ENCODE measurements at places on chromosomes 16 and 17.

- DNase-seq, result no peak
These were observed 6.7 kb upstream of the GOSR2 start for GRCh38 chr17:46916211-46916610.

DNA sequence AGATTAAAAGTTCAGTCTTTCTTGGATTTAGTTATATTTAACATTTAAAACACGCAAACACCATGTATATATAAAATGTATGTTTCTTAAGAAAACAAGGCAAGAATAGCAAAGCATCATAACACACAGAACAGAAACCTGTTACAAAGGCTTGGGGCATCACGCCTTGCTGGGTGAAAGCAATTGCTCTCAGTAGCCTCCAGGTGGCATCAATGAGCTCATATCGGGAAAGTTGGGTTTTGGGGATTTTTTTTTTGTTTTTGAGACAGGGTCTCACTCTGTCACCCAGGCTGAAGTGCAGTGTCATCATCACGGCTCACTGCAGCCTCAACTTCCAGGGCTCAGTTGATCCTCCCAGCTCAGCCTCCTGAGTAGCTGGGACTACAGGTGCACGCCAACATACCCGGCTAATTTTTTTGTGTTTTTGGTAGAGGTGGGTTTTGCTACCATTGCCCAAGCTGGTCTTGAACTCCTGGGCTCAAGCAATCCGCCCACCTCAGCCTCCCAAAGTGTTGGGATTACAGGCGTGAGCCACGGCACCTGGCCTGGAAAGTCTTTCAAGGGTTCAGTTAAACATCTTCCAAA lies 56.9 kb downstream of the CYB5D2 start:
- DNase-seq, result peak; percentile 22

- DNase-seq, result peak; percentile 66
These were observed 7.3 kb upstream of the SLX4 start for GRCh38 chr16:3618769-3619141.

DNA sequence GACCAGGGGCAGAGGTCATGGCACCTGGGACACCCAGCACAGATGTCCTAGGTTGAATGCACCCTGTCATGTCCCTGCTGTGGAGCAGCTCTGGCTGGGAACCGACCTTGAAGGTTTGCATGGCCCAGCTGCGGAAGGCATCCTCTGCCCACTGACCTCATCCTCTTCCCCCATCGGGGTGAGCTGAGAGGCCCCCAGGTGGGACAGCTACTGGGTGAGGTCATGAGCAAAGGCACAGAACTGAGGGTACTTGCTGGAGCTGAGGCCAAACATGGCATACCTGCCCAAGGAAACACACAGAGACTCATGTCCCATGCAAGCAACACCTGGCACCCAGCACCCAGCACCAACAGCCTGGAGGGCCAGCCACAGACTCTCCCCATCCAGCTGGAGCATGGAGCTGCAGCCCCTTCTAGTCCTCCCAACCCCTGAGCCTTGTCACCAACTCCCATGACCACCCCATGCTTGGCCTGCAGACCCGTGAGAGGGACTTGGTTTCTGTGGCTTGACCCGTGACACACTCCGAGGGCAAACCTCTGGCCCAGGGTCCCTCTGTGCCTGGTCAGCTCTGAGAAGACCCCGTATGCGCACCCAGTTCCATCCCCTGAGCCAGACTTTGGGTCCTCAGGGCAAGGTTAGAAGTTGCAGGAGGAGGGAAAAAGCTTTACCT lies 33.1 kb downstream of the LGALS9 start:
- no peak for DNase-seq

- no peak for DNase-seq
These were observed 1.4 kb downstream of the JMJD8 start for GRCh38 chr16:682493-683395.

DNA sequence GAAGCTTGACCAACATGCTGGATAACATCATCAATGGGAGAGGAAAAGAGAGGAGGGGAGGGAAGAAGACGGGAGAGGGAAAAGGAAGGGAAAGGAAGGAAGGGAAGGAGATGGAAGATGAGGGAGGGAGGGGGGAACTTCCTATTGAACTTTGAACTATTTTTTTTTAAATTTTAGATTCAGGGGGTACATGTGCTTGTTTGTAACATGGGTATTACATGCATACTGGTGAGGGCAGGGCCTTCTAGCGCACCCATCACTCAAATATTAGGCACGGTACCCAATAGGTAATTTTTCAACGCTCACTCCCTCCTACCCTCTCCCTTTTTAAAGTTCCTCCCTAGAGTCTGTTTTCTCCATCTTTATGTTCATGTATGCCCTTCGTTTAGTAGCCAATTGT lies 383.2 kb upstream of the XYLT1 start:
- DNase-seq, result no peak

DNA sequence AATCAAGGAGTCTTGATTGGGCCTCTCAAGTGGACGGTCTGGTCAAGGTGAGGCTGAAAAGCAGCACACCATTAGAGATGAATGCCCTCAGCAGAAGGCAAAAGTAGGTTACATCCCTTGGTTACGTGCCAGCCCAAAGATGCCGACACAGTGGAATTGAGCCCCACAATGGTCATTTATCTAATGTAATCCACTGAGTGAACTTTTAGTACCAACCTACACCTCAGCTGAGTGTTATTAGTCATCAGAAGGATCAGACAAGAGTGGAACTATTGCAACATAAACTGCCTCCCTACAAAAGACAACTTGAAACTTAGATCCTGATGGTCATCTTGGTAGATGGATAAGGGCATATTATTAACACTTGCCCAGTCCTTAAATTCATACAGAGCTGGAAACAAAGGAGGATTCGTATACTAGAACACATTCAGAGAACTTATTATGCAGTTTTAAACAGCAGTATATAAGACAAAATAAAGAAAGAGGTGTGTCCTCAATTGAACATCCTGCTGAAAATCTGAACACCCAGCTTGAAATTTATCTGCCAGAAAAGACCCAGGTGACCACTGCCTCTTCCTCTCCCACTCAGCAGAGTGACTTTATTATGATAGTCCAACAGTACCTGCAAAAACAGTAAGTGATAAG lies 2.8 kb downstream of the DCUN1D3 start:
- peak; percentile 59 for DNase-seq

All from MV-4-11 (cell line).